ENCODE measurements at places on chromosomes 16 and 17.

- no peak for DNase-seq
These were observed 92.8 kb downstream of the GAS7 start for GRCh38 chr17:10105513-10106001.

GRCh38 chr17:49388692-49389513 lies 25.8 kb downstream of the PHB1 start:
- no peak for DNase-seq

DNA sequence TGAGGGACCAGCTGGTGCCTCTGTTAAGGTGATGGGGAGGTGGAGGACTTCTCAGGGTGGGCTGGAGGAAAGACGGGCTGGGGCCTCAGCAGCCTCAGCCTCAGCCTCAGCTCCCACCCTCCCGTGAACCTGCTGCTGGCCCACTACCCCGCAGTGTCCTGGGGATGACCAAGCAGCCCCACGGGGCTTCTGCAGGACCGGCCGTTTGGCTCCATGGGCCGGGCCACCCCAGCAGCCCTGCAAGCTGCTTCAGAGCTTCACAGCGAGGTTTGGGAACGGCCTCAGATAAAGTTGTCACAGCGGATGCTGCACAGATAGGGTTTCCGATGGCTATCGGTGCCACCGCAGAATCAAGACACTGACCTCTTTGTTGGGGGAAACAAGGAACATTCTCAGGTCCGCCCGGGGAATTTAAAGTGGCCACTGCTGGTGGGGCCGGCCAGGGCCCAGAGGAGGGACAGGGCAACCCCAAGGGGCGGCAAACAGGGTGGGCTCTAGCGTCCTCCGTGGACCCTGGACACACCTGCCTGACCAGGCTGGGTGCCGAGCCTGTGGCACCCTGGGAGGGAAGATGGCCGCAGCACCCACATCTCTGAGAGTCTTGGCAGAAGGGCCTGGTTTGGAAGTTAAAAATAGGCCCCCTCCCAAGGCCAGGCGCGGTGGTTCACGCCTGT lies 47.8 kb upstream of the ZC3H18 start:
- no peak for DNase-seq

DNA sequence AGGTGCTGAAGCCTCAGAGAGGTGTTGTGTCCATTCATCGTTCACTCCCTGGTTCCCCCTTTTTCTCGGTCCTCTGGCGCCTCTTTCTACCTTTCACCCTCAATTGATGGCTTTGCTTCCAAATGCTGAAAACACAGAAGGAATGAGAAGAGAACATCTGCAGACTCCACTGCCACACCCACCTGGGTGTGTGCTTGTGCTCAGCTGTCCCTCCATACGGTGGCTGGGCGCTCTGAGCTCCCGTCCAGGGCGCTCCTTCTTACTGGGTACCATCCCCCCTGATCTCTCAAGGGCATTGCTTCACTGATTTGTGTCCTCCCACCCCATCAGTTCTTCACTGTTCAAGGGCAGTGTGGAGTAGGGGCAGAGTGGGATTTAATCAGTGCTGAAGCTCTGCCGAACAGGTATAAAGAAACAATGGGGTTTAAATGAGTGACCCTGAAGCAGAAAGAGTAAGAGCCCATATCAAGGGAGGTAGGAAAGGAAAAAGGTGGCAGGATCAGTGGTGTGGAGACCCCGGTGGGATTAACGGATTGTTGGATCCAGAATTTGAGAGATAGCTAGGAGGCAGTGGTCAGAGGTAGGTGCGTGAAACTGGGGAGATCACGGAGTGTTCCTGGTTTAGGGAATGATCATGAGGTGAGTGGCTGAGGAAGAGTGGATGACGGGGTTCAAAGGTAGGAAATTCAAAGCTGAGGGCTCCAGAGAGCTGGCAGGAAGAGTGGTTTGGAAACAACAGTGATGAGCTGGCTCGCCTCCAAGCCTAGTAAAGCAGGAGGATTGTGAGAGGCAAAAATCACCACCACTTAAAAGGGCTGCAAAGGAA lies 40.8 kb downstream of the MRTFB start:
- DNase-seq, result no peak

DNA sequence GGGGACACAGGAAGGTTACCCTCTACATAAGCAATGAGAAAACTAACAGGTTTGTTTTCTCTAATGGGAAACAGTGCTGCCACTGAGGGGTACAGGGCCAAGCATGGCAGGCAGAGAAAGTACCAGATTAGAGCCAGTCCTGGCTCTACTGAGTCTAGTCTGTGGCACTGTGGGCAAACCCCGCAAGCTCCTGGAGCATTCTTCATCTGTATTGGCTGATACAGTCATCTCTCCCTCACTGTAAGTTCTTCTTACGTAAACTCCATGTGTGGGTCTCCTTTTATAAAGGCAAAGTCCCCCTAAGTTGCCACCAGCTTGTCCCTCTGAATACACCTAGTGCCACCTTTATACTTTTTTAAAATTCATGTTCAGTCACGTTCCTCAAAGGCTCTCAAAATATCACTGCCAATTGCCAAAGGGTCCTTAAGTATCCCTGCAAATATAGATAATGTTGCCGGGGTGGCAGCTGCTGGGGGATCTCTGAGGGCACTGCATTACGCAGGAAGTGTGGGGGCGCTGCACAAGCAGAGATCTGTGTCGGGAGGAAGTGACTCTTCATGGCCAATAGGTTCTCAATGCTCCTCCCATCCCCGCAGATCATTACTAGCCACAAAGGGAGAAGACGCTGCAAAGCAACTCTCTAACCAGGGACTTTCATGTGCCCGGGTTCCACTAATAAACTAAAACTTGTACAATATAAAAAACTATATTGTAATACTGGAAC lies 18.8 kb downstream of the XPO6 start:
- DNase-seq, result no peak

- no peak for DNase-seq
These were observed 54.3 kb downstream of the MYH13 start for GRCh38 chr17:10318535-10318934.

DNA sequence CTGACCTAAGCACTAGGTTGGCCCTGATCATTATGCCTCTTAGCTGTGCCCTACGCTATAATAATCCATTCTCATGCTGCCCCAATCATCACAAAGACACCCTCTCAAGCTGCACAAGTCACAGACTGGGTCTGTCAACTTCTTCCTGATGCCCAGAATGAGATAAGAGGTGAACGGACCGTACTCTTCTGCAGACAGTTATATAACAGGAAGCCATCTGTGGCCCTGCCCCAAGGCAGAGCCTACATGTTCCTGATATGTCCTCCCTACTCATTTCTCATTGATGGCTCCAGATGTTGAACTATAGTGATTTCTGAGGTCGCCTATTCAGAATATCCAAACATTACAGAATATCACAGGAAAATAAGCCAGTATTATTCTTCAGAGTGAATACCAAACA lies 471.6 kb upstream of the ERCC4 start:
- no peak for DNase-seq

DNA sequence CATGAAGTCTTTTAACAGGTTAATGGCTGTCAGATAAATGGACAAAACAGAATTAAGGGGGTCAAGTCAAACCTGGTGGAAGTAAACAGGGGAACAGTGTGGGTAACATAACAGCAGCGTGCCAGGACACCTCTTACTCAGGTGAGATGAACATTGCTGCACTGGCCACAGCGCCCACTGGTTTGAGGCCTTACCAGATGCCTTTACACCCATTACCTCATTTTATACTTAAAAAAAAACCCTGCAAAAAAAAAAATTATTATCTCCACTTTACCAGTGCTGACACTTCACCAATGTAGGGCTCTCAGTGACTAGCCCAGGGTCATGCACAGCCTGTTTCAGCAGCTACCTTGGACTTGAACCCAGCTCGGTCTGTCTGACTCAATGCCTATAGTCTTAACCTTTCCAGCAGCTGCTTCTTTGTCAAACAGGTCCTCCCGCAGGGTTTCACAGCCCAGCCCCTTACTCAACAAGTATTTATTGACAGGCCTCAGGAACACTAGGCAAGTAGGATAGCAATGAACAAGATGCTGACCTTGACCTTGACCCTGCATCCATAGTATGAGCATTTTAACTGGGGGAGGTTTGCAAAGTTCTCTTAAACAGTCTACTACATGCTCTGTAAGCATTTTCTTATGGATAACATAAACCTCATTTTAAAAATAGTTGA lies 30.2 kb downstream of the CMTM3 start:
- DNase-seq, result no peak

- DNase-seq, result peak; percentile 89
These were observed 1.5 kb upstream of the MAF start for GRCh38 chr16:79601931-79602627.

- DNase-seq, result no peak
These were observed 6.7 kb downstream of the SLC13A5 start for GRCh38 chr17:6706499-6706898.

GRCh38 chr17:72379516-72379915 lies 258.7 kb downstream of the SOX9 start:
- DNase-seq, result no peak

GRCh38 chr17:42989141-42989540 lies 8.8 kb downstream of the RUNDC1 start:
- DNase-seq, result no peak

DNA sequence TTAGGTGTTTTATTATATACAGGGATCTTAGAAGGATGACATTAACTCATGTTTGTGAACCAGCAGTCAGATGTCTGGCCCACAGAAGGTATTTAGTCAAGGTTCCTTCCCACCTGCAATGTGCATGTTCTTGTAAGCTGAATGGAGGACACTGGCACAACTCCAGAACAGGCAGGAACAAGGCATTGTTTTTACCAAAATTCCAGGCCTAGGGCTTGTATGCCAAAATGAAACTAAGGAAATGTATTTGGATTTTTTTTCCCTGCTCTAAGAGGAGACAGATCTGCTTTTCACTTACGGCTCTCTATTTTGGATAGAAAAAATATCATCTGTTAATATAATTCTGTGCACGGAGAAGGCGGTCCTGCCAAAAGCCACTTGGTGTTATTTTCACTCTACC lies 312.5 kb downstream of the GRIN2A start:
- DNase-seq, result no peak

- DNase-seq, result no peak
These were observed 10.9 kb downstream of the HDAC5 start for GRCh38 chr17:44112284-44113280.

DNA sequence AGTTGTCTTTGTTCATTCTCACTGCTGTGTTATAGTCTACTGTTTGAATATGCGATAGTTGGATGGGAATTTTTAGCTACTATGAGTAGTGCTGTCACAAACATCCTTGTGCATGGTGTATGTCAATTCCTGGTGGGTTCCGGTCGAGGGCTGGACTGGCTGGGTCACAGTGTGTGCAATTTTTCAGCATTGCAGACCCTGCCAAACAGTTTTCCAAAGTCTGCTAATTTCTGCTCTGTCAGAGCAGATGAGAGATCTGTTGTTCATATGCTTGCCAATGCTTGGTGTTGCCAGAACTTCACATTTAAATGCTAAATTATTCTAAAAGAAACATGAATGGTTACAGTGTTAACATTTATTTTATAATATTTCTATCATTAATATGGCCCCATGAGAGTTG lies 3.6 kb upstream of the C16orf96 start:
- DNase-seq, result no peak

DNA sequence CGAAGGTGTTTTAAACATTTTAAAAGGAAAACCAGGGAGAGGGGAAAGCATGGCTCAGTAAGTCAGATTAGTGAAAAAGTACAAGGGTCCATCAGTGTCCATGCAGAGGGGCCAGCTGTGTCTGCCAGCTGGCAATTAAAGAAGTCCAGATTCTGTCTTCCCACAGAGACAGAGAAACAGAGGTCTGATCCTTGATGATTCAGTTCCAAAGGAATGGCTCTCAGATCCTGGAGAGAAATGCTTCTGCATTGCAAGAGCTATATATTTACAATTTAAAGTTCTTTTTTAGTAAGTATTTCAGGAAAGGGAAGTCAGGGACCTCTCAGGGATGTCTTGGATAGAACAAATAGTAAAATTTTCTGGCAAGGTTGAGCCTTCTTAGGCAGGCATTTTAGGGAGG lies 56.2 kb downstream of the HSD17B2 start:
- DNase-seq, result no peak

DNA sequence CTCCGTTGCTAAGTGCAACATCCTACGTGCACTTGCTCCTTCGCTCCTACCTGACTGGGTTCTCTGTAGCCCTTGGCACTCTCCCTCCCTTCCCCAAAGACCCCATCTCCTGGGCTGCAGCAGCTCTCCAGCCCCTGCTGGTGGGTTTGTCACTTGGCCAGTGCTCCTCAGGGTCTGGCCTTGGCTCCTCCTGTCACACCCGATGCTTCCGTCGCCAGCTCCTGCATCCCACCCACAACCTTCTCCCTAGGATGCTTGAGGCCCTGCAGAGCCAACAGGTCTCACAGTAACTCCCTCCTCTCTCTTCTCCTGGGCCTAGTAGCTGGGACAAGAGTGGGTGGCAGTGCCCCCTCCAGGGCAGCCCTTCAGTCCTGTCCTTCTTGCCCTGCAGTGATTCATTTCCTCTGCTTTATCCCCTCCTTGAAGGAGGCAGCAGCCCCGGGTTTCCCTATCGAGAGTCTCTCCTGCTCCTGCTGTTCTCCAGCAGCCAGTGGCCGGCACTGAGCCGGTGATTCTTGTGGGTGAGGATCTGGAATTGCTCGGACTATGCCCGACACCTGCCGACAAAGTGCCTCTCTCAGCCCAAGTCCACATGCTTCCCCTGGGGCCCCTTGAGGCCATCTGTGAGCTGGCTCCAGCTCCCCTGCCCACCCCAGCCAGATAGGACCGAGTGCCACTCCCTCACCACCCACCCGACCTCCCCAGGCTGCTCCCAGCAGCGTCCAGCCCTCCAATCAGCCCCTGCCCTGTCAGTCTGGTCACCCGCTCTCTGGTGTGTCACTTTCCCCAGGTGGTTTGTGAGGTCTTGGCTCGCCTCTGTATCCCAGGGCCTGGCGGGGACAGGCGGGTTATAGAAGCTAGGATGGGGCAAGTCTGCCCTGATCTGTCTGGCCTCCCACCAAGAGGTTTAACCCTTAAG lies 3.8 kb downstream of the LITAFD start:
- no peak for DNase-seq

- no peak for DNase-seq
These were observed 16.3 kb upstream of the DPEP1 start for GRCh38 chr16:89596957-89597649.

DNA sequence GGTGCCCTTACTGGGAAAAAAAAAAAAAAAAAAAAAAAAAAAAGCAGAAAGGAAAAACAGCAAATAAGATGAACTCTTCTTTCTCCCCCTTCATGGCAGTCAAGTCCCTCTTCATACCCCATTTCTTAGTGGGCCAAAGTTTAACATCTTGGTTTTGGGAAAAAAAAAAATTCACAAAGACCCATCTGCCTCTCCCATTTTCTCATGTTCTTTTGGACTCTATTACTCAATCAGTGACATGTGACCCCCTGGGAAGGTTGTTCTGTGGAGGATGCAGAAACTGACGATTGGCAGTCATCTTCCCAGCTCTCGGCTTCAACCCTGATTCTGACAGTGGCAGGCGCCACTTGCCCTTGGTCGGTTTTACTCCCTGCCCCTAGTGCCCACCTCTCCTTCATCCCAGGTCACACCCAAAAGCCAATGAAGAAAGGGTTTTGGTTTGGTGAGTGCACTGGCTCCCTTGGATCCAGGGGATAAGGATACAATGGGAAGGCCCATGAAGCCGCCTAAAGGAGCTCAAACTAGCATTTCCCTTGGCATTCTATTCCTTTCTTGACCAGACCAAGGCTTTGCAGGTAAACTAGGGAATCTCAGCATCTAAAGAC lies 60.7 kb upstream of the TBX2 start:
- DNase-seq, result no peak

All from endothelial cell (in vitro differentiated cells).